ENCODE measurements at places on chromosomes 3 and 15.
A peak's percentile ranks its signal among the peaks of the same experiment; 100 is the strongest.

GRCh38 chr15:92714077-92714476, 58.5 kb upstream of the FAM174B start:
- no peak for DNase-seq

DNA sequence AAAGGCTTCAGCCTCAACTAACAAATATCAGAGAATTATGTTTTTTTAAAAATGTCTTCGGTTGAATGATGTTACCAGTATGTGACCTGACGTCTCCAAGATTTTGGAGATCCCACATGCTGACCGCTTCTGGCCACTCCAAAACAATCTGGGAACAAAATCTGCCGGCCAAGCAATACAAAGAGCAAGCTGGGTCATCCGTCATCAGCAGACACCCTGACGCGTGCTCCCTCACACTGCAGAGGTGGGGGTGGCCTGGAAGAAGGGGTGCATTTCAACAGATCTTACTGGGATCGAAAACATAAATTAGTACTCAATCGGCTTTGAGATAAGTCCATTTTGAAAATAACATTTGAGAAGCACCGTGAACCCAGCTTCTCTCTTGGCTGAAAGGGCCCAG, 33.6 kb downstream of the HES1 start:
- no peak for DNase-seq

- no peak for DNase-seq
These were observed 65.7 kb downstream of the SHQ1 start for GRCh38 chr3:72782521-72782920.

GRCh38 chr15:67456677-67457529, 64.0 kb upstream of the C15orf61 start:
- peak; percentile 96 for DNase-seq

- DNase-seq: no peak
These were observed 291.2 kb downstream of the FAM43A start for GRCh38 chr3:194976874-194977273.

DNA sequence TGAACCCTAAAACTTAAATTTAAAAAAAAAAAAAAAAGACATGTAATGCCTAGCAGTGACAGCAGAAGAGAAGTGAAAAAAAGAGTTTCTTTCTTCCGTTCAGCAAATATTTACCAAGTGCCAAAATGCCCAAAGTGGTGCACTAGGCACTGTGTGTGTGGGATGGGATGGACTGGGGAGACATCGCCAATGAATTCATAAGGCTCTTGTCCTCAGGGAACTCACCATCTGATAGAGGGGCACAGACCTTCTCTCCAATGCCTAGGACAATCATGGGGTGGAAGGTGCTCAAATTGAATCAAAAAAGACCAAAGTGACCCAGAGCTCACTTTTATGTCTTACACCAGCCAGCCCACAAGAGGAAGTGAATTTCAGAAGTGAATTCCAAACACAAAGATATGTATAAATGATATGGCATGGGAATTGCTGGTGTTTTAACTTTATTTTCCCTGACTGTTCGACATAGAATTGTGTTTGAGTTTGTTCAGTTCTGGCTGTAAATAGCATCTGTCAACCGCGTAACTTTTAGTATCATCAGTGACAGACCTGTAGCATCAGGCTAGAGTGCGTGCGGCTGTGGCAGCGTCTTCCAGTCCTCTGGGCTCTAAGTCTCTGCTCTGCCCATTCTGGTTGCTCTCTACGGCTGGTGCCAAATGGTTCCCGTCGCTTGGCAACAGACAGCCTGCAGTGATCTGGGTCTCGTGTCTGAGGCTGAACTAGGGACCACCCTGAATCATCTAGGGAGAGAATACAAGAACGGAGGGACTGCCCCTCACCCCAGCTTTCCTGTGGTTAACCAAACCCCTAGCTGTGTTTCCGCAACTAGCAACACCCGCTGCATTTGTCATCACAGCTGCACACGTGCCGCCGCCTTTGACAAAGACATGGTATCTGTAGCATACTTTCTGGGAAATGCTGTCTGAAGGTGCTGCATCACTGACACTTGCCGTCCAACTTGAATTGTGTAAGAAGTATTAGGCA, 154.0 kb upstream of the THBS1 start:
- DNase-seq: no peak

GRCh38 chr3:129614927-129615363, 8.5 kb upstream of the PLXND1 start:
- no peak for DNase-seq

DNA sequence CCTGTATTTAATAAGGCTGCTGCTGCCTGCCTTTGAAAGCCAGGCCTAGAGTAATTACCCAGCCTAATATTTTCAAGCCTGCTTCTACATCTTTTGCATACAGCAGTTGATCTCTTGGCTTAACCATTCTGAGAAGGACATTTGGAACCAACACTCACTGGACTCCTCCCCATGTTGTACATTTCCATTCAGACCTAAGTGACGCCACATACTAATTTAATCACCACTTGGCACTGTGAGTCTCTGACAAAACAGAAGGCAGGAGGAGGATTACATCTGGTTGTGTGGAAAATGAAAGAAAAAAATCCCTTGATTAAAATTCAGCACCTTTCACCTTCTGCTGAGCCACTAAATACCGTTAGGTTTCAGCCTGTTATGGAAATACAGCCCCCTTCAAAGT, 102.2 kb upstream of the ARRDC4 start:
- DNase-seq: no peak

GRCh38 chr3:185878920-185879319, 54.1 kb upstream of the IGF2BP2 start:
- no peak for DNase-seq

DNA sequence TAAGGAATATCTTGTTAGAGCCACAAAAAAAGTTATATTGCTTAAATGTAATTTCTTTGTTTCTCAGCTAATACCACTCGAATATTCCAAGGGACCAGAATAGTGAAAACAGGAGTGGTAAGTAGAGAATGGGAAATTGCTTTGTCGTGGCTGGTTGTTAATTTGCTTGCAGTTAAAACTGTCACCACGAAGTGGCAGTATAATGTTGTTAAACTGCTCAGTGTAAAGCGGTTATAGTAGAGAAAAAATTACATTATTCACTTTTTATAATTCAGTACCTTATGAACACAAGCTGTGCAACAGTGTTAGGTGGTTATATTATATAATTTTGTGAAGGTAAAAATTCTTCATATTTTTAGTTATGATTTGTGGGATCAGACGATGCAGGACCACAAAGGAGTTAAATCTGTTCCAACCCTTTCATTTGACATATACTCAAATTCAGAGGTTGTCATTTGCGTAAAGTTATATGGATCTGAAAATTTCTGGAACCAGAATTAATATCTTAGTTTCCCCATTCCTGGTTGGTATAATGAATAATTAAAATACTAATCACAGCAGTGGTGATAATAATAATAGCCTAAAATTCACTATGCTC, 171.8 kb downstream of the FEZF2 start:
- DNase-seq: no peak

GRCh38 chr15:42147431-42147735, 9.1 kb downstream of the PLA2G4F start:
- DNase-seq: no peak

DNA sequence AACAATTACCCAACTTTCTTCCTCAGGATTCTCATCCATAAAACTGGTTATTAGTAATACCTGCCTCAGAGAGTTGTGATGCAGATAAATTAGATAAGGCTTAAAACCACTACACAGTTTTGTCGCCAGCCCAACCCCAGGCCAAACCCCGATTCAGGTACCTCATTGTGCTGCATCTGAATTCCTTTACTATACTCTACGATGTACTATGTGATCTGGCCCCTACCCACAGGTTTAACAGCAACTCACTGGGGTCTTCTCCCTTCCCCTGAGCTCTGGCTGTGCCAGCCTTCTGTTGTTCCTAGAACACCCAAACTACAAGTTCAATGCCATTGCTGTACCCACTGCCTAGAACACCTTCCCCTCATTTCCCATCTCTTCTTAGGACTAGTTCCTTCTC, 64.6 kb downstream of the MYO5A start:
- DNase-seq: no peak

DNA sequence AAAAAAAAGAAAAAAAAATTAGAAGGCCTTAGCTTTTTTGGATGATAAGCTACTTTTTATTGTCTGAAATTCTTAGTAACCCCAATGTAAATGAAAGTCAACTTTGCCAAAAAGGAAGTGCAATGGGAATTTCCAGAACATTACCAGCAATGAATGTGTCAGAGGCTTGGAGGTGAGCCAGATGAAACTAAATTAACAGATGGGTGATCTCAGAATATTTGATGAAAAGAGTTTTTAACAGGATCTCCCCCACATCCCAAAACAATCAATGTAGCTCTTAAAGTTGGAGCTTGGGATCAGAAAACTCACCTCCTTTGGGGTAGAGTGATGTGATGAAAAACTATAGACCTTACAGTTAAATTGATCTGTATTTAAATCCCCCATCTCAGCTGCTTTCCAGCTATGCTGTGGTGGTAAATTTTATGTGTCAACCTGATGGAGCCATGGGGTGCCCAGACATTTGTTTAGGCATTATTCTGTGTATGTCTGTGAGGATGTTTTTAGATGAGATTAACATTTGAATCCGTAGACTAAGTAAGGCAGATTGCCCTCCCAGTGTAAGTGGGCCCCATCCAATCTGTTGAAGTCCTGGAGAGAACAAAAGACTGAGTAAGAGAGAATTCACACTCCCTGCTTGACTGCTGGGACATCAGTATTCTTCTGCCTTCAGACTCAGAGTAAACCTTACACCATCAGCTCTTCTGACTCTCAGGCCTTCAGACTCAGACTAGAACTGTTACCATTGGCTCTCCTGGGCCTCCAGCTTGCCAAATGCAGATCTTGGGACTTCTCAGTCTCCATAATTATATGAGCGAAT, 84.3 kb upstream of the TNFSF10 start:
- peak; percentile 29 for DNase-seq

DNA sequence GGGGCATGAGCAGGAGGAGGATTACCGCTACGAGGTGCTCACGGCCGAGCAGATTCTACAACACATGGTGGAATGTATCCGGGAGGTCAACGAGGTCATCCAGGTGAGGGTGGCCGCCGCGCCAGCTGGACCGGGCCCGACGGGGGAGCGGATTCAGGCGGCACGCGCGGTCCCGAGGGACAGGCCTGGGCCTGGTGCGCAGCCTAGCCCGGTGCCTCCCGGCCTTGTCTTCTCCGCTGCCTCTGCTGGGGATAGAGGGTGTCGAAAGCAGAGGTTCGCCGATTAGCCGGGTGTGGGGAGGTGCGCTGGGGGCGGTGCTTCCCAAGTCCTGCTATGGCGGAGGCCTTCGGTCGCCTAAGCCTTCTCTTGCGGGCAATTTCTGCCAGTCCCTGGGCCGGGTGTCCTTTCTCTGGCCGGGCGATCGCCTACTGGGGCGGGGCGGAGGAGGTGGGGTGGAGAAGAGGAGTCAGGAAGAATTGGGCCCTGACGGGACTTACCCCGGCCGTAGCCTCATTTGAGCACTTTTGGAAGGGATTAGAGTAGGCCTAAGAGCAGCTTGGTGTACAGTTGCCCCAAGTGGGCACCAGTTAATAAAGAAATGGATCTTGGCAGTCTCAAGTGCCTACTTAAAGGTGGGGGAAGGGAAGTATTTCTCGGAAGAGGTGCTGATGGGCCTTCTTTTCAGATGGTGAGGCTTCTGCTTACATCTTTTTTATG, 940 bp downstream of the ARIH1 start:
- peak; percentile 21 for DNase-seq

GRCh38 chr3:14889205-14889604, 58.2 kb upstream of the NR2C2 start:
- no peak for DNase-seq

DNA sequence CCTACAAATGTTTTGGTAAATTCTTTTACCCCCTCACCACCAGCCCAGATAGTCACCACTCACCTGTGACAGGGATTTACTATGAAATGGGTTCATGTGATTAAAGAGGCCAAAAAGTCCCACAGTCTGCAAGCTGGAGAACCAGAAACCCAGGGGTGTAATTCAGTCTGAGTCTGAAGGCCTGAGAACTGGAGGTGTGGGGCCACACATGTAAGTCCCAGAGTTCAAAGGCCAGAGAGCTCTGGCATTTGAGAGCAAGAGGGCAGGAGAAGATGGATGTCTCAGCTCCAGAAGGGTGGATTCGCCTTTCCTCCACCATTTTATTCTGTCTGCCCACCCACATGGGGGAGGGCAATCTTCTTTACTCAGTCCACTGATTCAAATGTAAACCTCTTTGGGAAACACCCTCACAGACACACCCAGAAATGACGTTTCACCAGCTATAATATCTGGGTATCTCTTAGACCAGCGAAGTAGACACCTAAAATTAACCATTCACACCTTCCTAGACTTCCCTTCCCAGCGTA, 11.9 kb downstream of the RTP3 start:
- no peak for DNase-seq

DNA sequence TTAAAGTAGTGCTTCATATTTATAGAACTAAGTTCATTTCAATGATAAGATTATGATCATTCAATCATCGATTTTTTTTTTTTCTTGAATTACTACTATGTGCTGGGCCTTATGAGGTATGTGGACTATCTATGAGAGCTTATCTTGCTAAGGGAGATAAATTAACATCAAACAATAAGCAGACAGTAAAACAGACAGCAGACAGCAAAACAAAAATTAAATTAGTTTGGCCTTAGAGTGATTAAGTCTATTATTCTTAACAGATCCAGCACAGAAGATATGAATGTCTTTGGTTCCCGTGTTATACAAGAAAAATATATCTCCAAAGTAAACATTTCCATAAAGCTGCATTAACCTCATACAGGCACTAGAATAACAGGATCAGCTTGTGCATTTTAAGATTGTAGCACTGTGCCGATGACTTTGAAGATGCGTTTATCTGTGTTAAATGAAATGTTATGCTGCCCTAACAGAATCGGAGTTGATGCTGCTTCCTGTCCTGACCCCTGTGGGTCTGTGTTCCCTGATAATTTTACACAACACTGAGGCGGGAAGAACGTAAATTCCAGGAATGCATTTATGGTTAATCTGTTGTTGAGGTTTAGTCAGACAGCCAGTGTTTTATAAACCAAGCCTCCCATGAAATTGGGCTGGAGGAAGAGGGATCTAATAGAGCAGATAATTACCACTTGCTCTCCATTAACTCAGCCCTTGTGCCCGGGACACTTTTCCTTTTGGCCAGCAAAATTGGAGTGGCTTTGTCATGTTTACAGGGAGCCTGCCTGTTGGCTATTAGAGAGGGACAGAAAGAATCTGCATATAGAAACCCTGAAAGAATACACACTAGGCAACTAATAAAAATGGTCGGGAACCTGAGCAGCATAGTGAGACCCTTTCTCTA, 80.8 kb downstream of the GHSR start:
- no peak for DNase-seq
